ENCODE measurements at places on chromosomes 4 and X.

- peak; percentile 43 for DNase-seq
Measured at GRCh38 chr4:6909970-6910339, 329 bp downstream of the TBC1D14 start.

GRCh38 chrX:72396117-72396516 lies 90.4 kb upstream of the CITED1 start:
- no peak for DNase-seq

DNA sequence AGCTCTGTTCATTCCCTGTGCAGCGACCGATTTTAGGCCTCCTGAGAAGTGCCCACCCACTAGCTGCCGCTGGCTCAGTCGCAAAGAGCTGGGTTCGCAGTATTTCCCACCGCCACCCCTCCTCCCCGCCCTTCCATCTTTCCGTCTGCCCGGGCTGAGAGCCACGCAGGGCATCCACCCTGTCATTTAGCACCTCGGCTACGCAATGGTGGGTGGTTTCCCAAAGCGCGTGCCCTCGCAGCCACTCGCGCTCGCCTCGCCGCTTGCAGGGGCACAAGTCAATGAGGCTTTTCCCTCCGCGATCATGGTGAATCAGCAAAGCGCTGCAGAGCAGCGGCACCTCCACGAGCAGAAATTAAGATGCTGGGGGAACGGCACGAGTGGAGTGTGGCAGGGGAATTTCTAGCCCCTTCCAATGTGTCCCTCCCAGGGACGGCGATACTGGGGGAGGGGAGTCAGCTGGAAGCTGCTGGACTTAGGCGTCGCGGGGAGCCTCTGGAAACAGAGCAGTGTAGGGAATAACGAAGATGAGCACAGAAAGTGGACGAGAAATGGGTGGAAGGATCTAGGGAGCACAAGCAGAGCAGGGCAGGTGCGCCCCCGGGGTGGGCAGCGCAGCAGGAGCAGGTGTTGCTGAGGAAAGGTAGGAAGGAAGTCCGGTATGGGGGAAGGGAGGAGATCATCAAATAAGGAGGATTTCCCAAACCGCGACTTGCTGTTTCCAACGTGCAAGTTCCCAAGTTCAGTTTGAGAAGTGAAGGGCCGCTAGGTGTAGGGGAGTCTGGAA lies 2.4 kb upstream of the PTCHD1 start:
- no peak for DNase-seq

DNA sequence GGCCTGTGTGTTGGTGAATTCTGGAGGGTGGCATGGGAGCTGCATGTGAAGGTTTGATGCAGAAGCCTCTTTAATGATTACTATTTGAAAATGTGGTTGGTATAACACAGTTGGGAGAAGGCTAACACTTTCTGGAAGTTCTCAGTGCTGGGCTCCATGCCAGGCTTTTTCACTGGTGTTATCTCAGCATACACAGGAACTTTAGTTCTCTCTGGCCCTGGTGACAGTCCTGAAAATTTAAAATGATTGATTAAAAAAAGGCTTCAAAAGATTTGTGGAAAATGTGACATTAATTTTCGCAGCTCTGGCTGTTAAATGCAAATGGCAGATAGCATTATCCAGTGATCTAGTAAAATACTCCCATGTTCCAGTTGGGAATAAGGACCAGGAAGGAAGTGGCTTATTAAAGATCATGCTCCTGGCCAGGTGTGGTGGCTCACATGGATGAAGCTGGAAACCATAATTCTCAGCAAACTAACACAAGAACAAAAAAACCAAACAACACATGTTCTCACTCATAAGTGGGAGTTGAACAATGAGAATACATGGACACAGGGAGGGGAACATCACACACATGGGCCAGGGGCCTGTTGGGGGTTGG lies 36.6 kb downstream of the DIPK2B start:
- DNase-seq, result no peak

GRCh38 chrX:78957768-78958130 lies 12.6 kb downstream of the P2RY10 start:
- DNase-seq, result no peak

DNA sequence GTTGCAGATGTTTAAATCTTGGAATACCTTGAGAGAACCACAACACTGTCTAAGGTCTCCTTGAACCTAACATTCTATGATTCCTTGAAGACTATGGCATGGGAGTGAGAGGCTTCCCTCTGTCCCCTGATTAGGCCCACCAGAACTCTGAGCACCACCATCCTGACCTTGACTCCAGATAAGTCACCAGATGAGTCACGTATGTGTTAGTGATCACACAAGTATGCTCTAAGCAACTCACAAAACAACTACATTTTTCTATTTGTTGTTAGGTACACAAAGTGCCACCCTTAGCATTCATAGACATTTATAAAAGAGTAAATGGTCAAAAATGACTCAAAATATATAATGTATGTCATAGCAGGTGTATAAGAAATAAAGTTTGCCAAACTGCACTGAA lies 252.9 kb upstream of the CXXC4 start:
- no peak for DNase-seq

DNA sequence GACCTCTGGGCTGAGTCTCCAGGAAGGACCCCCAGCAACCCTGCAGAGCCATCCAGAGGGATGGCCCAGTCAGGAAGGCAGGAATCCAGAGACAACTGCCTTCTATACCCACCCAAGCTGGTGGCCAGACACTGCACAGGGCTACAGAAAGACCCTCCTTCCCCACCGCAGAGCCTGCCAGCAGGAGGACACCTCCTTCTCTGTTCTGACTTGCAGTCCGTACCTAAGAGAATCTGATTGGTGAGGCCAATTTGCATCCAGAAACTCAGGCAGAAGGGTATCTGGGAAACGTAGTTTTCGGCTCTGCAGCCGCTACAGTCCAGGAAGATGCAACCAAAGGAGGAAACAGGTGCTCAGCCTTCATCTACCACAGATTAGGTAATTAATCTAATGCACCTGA lies 155.4 kb upstream of the FRG1 start:
- DNase-seq, result no peak

DNA sequence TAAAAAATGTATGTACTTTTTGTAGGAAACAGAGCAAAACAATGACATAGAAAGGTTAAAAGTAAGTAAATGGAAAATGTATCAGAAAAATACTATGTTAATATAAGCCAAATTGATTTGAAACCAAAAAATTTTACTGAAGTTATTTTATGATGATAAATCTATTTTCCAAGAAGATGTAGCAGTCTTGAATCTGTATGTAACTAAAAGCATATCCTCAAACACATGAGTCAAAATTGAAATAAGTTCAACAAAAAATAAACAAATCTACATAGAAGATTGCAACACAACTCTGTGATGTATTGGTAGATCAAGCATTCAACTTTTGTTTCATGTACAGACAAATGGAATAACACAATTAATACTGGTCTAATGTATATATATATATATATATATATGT lies 450.0 kb downstream of the SPRY1 start:
- no peak for DNase-seq

DNA sequence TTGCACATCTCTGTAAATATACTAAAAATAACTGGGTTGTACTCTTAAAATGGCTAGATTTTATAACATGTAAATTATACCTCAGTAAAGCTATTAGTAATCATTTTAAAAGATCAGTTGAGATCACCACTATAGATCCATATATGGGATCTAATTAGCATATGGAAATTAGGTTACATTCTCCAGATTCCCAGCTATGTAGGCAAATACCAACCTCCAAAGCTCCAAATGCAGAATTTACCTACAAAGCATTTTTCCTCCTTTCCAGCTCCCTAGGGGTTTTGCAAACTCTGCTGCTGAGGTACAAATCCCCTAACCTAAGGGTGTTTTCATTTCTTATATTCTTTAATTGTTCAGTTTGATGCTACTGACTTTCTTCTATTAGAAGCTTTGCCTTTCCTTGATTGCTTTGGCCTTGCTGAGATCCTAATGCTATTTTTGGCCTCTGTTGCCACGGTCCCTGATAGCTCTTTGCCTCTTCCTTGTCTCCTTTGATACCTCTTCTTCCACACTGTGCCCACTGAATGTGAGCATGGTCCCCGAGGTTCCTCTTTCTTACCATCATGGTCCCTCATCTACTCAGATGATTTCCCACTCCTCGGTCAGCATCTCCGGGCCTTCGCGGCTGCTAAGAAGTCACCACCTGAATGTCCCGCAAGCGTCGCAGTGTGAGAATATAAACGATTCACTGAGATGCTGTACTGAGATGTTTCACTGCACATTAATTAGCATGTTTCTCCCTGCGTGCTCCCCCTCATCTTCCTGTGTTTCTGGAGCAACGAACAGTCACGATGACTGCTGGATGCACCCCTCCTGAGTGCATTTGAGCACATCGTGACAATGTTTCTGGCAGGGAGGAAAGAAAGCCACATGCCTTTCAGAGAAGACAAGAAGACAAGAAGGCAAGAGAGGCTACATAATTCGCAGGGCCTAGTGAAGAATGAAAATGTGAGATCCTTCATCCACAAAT lies 23.8 kb downstream of the ENPP6 start:
- no peak for DNase-seq

DNA sequence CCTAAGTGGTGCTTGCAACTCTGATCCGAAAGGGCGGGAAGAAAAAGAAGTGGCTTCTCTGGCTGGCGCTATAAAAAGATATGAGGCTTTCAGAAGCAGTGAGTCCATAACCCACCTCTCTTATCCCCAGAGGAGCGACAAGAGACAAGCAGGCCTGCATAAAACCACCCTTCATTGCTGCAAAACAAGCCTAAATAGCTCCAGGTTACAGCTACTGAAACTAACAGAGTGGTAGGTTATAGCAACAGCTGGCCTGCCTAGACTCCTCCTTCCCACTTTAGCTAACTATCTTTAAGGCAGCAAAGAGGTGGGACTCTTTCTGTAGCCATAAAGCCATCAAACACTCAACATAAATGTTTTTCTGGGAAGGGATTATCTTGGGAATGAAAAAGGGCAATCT lies 245.0 kb upstream of the GPR101 start:
- DNase-seq, result no peak

- no peak for DNase-seq
Measured at GRCh38 chr4:31655328-31655727, 935.2 kb downstream of the PCDH7 start.

GRCh38 chr4:143082701-143083100 lies 102.0 kb upstream of the USP38 start:
- no peak for DNase-seq

GRCh38 chr4:12701384-12701783 lies 782.8 kb downstream of the RAB28 start:
- no peak for DNase-seq

- no peak for DNase-seq
Measured at GRCh38 chr4:4395371-4395770, 8.5 kb downstream of the NSG1 start.

GRCh38 chrX:1748408-1748807 lies 133.5 kb downstream of the ASMT start:
- no peak for DNase-seq

GRCh38 chrX:46683048-46683447 lies 75.9 kb downstream of the SLC9A7 start:
- DNase-seq, result no peak

DNA sequence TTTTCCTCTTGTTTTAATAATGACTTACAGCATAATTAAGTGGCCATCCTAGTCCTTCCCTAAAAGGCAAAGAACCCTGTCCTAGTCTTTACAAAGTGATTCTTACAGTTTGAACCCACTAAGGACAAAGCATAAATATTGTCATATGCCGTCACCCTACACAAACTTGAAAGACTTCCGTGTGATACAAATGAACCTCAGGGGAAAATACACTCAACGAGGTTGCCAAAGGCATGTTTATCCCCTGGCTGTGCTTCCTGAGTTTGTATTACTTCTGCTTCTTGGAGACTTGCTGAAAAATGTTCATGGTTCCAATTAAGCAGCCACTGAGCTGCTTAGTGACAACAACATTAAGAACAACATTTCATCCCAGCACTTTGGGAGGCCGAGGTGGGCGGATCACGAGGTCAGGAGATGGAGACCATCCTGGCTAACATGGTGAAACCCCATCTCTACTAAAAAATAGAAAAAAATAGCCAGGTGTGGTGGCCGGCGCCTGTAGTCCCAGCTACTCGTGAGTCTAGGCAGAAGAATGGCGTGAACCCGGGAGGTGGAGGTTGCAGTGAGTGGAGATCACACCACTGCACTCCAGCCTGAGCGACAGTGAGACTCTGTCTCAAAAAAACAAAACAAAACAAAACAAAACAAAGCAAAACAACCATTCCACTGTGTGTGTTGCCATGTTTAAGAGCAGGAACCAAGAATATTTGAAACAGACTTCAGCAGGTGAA lies 16.2 kb downstream of the RASSF6 start:
- no peak for DNase-seq

DNA sequence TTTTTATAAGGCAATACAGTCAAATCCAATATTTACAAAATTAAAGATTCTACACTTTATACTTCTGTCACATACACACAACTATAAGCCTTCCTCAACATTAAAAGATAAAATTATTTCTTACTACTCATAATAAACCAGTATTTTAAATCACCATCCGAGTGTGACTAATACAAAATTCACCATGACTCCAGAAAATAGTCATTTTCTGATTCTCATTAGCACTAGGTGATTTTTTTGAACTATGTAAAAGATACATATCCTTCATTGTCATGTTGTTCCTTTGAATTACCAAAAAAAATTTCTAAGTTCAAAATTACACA lies 646 bp upstream of the SLC7A11 start:
- no peak for DNase-seq

- no peak for DNase-seq
Measured at GRCh38 chrX:73457306-73457705, 10.5 kb downstream of the CDX4 start.

- DNase-seq, result no peak
Measured at GRCh38 chr4:42519803-42520417, 122.6 kb downstream of the SHISA3 start.

GRCh38 chrX:150421816-150422215 lies 58.7 kb downstream of the MAMLD1 start:
- no peak for DNase-seq

GRCh38 chrX:18390941-18391538 lies 34.4 kb upstream of the CDKL5 start:
- peak; percentile 6 for DNase-seq

DNA sequence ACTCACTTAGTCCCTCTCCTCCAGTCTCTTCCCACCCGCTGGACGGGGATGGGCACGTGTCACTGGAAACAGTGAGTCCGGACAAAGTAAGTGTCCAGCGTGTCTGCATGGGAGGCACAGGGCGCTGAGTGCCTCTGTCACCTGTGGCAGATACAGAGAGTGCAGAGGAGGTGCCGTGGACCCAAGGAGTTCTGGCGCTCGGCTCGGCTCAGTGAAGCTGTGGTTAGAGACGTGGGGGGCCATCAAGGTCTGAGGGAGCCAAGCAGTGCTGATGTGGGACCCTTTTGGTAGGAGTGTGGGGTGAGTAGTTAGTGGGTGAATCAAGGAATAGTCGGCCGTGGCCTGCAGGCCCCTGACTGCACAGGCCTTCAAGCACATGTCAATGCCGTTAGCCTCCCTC lies 40.1 kb upstream of the MSANTD1 start:
- no peak for DNase-seq

- DNase-seq, result no peak
Measured at GRCh38 chr4:88018466-88018865, 11.0 kb downstream of the PKD2 start.

GRCh38 chrX:100584611-100585010 lies at the start of gene TNMD:
TSS of gene TNMD (plus strand) at chrX:100584936. CDS start at chrX:100585019, 83 bp downstream.
- DNase-seq, result no peak

DNA sequence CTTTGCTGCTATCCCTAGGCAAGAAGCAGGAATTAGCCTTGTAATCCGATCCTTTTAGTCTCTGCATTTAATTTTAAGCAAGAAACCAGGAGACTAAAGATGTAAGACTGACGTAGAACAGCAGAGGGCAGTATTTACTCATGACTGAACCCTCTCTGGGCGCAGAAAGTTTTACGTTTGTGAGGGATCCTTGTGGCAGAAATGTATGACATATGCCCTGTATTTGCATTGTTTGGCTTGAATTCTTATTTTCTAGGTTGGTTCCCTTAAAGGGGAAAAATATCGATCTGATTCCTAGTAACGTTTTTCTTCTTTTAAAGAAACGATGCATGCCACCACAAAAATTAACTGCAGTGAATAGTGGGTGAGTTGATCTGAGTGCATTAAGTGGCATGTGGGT lies 1.3 kb upstream of the FAT4 start:
- no peak for DNase-seq
